ENCODE measurements at places on chromosomes 7 and 10.

DNA sequence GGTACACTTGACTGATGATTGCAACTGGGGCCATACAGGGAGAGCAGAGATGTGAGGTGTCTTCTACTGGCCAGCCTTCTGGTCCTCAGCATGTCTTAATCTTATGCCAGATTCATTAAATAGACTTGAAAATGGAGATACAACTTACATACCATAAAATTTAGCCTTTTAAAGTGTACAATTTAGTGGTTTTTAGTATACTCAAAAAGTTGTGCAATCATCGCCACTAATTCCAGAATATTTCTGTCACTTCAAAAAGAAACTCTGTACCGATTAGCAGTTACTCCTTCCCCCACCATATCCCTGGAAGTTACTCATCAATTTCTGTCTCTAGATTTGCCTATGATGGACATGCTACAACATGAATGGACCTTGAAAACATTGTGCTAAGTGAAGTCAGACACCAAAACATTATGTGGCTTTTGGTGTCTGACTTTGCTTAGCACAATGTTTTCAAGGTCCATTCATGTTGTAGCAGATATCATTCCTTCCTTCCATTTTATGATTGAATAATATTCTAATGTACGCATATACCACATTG, 53.0 kb downstream of the SH2D4B start:
- no peak for DNase-seq

- no peak for DNase-seq
Measured at GRCh38 chr10:129541200-129541599, 74.2 kb downstream of the MGMT start.

GRCh38 chr7:156458011-156458410, 182.6 kb upstream of the RNF32 start:
- no peak for DNase-seq

- no peak for DNase-seq
Measured at GRCh38 chr10:98328163-98328562, 60.2 kb upstream of the LOXL4 start.

GRCh38 chr7:100476101-100476780, 2.8 kb downstream of the TSC22D4 start:
- DNase-seq, result no peak

DNA sequence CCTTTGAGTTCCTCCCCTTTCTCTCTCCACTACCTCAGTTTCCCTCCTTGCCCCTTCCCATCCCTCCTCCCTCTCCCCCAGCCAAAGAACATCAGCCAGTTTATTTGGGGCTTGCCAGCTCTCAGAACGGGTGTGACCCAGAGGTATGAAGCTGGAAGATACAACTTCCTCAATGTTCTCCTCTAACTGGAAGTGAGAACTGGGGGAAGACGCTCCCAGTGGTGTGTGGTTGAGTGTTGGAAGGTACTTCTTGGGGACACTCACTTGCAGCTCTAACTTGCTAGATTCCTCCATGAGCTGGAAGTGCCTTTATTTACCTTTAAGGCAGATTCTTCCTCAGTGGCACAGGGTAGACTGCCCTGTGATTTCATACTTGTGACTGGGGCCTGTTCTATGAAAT, 110.5 kb upstream of the HABP2 start:
- no peak for DNase-seq

- no peak for DNase-seq
Measured at GRCh38 chr10:77283326-77283725, 354.3 kb downstream of the KCNMA1 start.

- no peak for DNase-seq
Measured at GRCh38 chr10:68235581-68235980, 3.7 kb upstream of the ATOH7 start.

DNA sequence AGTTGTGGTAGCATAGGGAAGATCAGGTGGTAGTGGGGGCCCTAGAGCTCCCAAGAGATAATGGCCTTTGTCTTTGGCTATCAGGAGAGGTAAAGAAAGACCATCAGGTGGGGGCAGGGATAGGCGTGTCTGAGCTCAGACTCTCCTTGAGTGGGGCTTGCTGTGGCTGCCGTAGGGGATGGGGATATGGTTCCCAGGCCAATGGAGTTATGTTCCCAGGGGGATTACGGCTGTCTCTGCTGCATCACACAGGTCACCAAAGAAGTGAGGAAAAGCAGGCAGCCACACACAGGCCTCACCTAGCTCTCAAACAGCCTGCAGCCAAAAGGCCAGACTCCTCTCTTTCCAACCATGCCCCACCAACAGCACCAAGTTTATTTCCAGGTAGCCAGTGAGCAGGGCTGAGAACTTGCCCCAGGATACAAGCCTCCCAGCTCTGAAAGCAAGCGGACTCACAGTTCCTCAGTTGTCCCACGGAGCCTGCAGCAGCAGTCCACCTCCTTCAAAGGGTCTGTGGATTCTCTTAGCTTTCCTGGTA, 37.6 kb upstream of the C1QL3 start:
- no peak for DNase-seq

- no peak for DNase-seq
Measured at GRCh38 chr10:69818676-69819239, 17.1 kb downstream of the COL13A1 start.

GRCh38 chr7:104106108-104106905, 101.5 kb downstream of the ORC5 start:
- no peak for DNase-seq

DNA sequence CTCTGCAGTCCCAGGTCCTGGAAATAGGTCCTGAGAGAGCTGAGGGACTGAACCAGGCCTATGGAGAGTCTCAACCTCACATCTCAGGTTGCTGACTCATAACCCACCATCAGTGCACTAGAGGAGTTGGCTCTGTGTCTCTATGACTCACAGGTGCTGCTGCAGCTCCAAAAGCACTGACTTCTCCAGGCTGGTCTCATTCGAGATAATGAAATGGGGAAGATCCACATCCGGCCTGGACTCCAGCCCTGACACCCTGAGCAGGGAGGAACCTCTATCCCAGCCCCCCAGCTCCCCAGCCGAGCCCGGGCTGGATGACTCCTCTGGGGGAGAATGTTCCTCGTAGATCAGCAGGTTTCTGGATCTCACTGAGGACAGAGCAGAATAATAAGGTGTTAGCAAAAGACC, 35.5 kb upstream of the DGKI start:
- DNase-seq, result peak; percentile 96

DNA sequence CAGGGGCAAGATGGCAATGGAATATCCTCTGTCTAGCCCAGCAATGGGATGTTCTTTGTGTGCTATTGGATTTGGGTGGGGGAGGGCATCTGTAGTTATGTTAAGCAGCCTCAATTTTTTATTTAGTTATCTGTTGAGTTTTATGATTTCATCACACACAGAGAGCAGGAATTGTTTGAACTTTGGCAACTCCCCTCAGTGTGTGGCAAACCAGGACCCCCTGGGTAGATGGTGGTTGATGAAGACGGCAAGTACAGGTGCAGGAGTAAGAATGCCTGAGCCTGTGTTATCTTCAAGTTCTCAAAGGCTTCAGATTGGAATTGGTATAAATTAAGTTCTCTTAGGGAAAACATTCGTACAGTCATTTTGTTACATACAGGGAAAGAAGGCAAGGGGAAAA, 142.4 kb upstream of the SAMD8 start:
- no peak for DNase-seq

DNA sequence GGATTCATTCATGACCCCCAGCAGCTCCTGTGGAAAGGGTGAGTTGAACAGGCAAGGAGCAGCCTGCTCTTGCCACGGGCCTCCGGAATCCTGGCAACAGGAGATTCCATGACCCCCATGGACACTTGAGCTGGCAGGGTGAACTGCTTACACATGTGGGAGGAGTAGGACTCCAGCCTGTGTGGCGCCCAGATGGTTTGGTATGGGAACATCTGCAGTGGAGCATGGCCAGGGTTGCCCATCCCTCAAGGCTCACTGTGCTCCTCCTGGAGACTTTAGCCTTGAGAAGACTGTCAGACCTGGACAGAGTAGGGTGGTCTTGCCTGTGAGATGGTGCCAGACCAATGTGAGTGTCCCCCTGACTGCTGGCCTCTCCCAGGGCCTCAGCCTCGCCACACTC, 57.0 kb downstream of the HECTD2 start:
- no peak for DNase-seq

- no peak for DNase-seq
Measured at GRCh38 chr10:99917963-99918825, 91.6 kb downstream of the DNMBP start.

DNA sequence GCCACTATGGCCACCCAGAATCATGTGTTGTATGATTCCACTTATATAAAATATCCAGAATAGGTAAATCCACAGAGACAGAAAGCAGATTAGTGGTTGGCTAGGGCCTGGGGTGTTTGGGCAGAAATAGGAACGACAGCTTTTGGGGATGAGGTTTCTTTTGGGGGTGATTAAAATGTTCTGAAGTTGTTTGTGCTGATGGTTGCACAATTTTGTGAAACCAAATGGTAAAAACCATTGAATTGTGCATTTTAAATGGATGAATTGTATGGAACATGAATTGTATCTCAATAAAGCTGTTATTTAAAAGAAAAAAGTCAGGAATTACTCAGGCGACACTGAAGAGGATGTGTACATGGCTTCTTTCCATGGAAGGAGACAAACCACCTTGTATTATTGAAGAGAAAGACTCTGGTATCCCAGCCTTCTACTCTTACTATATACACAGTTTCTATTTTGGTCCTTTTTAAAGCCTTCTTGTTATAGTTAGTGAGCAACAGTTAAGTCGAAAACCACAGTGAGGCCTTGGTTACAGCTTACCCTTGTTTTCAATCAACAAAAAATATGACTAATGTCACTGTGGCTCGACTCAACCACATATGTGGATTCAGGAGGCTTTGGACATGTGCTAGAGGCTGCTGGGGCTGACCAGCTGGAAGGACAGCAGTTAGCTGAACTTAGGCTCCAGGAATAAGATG, 57.1 kb upstream of the KMT2E start:
- DNase-seq, result no peak

- DNase-seq, result peak; percentile 99
Measured at GRCh38 chr7:55065079-55065478, 46.3 kb downstream of the EGFR start.

DNA sequence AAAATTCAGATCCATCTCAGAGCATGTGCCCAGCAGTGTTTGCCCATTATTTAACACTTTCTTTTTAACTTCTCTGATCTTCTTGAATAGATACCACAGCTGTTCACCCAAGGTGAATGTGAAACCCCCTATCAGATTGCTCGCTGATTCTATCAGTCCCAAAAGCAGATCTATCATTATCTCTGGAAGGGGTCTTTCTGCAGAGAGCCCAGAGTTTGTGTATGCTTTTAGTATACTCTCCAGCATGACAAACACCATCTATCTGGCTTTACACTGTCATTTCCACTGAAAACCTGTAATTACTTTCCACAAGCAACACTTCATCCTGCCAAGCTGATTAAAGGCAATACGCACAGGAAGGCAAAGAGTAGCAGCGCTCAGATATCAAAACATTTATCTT, 168.2 kb downstream of the CACNA2D1 start:
- DNase-seq, result no peak

DNA sequence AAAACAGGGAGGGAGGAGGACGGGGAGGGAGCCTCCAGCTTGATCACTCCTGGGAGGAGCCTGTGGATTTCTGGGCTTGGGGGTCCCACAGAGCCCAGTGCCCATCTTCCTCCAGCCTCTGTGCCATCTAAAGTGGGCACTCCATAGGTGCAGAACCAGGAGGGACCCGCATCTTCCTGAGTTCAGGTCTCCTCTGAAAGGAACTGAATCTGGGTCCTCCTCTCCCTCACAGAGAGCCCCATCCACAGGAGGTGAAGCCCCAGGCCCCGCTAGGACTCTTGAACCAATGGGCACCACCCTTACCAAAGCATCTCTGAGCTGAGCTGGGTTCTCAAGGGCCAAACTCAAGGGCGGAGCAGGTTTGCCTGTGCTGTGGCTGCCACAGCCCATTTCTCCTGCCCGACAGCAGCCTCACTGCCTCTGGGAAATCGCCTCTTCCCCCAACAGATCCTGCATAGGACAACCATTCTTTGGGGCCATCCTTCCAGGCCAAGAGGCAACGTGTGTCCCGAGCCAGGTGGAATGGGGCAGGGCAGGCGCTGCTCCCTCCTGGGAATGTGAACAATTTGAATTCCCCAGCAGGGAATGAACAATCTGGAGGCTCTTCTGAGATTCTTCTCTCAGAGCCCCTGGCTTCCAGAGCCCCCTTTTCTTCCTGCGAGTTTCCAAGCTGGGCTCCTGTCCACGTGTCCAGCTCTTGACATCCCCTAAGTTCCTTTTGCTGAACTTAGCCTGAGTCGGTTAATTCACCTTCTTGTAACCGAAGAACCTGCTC, 411.0 kb upstream of the FOXK1 start:
- no peak for DNase-seq

GRCh38 chr7:66921396-66921917, 432 bp downstream of the TMEM248 start:
- peak; percentile 18 for DNase-seq

DNA sequence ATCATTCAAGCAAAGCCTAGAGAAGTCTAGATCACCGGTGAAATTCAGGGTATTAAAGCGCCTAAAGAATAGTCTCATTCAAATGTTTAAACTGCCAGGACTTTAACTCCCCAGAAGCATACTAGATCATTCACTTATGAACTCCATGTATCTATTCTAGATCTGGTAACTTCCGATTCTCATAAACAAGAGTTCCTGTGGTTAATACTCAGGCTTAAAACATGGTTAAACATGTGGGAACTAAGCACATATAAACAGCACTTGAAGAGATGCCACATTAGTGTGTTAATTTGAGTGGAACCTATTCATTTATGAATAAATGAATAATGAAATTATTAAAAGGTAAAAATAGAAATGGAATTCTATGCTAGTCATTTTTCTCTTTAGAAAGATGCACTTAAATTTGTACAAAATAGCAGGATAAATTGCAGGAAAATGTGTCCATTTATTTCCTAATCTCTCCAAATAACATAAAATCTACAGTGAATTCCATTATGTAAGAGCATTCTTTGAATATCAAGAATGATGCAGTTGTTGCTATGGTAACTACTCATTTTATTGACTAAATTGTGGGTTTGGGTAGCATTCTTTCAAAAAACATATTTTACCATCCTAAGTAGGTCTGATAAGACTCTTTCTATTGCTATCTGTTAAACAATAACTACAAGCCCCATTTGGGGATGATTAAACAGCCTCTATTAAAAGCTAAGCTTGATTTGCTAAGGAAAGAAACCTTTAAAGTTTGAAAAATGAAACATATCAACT, 147.6 kb upstream of the TMEM168 start:
- peak; percentile 11 for DNase-seq

DNA sequence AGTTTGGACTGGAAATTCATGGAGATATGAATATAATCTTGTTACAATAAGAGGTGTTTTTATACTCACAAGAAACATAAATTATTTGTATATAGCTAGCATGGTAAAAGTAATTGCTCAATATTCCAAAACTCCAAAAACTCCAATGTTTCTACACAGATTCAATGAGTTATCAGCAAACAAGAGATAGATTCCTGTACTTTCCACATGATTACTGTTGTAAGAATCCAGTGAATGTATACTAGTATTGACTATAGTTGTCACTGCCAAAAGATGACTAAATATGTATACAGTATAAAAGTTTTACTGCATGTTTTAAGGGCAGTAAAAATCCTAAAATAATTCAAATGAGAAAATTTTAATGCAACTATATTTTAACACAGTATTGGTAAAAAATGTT, 10.7 kb downstream of the ATOH7 start:
- no peak for DNase-seq

- no peak for DNase-seq
Measured at GRCh38 chr7:150874401-150875198, 22.3 kb downstream of the AOC1 start.

- DNase-seq, result no peak
Measured at GRCh38 chr7:15175152-15175551, 272.6 kb upstream of the DGKB start.
